Motor neuron (in vitro differentiated cells): ENCODE measurements at places on chromosomes 5 and 9.
A peak's percentile ranks its signal among the peaks of the same experiment; 100 is the strongest.

- peak; percentile 56 for ATAC-seq
These were observed 796 bp upstream of the GADD45G start for GRCh38 chr9:89603767-89604665.

- no peak for ATAC-seq
These were observed 15.4 kb upstream of the B4GALT1 start for GRCh38 chr9:33182519-33182918.

DNA sequence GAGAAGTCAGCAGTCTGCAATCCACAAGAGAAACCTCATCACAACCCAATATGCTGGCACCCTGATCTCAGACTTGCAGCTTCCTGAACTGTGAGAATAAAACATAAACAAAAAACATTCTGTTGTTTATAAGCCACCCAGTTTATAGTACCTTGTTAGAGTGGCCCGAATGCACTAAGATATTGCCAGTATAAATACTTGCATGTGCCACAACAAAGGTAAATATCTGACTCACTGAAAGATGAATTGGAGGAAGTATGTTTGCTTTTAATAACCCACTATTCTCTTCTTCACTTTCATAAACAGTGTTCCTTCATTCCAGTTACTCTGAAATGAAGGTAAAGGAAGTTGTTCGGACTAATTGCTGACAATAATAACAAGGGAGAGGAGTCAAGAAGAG is 1163.4 kb upstream of the CDH6 start:
- no peak for ATAC-seq

DNA sequence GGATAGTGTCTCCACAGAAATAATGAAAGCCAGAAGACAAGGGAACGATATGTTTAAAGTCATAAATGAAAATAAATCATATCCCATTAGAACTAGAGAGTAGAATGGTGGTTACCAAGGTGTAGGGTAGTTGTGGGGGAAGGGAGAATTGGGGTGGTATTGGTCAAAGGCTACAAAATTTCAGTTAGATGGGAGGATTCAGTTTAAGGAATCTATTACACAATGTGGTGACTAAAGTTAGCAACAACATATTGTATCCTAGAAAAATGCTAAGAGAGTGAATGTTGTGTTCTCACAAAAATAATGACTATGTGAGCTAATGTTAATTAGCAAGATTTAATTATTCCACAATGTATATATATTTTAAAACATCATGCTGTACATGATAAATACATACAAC is 27.8 kb upstream of the LARP1 start:
- ATAC-seq: no peak

GRCh38 chr5:100553209-100553608 is 18.0 kb downstream of the FAM174A start:
- no peak for ATAC-seq

- ATAC-seq: peak; percentile 76
These were observed 62.7 kb upstream of the CTXN3 start for GRCh38 chr5:127586066-127586770.

GRCh38 chr5:102629827-102630605 is 125.1 kb upstream of the PAM start:
- no peak for ATAC-seq

DNA sequence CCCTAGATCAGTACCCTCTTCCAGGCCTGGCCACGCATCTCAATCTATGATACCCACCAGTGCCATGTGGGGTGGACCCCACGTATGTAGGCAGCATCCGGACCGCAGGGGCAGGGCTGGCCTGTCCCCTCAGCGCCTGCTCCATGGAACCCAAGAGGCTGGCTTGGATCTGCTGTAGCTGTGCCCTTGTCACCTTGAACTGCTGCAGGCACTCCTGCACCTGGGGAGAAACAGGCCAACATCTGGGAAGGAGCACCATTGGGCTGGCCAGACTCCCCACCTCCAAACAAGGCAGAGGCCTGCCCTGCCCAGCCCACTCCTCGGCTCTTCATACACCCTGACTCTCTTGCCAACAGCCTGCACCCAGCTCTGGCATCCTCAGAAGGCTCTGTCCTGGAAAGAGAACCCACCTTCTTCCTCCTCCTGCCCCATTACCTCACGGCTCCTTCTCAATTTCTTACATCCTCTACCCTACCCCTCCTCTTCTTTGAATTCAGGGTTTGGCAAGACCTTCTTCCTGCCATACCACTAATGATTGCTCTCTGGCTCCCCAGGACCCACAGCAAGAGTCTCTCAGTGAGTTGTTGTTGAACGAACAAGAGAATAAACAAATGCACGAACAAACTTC is 7.7 kb downstream of the HK3 start:
- ATAC-seq: no peak

DNA sequence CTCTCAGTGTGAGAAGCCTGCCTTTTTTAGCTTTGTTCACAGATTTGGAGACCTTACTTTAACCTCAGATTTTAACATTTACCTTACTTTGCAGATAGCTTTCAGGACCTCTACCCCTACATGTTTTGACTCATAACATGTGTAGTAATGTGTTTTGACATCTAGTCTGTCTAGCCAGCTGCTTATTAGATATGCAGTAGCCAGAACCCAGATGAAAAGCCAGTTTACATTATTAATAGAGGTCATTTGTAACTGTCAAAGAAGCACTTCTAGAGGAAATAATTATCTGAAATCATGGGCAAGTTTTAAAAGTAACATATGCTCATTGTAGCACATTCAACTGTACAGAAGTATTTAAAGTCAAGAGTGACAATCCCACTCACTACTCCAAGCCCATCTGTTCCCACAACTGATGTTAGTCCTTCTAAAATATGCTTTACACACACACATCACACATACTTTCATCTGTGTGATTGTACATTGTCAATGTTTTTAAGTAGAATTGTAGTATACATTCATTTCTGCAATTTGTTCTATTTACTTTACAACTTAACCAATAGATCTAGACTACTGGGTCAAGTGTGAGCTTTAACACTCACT is 71.8 kb upstream of the NIPAL4 start:
- ATAC-seq: peak; percentile 28

GRCh38 chr5:147044572-147045273 is 166.2 kb upstream of the PPP2R2B start:
- ATAC-seq: peak; percentile 52

- ATAC-seq: no peak
These were observed 58.3 kb upstream of the MOCS2 start for GRCh38 chr5:53167836-53168235.

- ATAC-seq: no peak
These were observed 201.1 kb downstream of the ARHGEF28 start for GRCh38 chr5:73827106-73827450.

DNA sequence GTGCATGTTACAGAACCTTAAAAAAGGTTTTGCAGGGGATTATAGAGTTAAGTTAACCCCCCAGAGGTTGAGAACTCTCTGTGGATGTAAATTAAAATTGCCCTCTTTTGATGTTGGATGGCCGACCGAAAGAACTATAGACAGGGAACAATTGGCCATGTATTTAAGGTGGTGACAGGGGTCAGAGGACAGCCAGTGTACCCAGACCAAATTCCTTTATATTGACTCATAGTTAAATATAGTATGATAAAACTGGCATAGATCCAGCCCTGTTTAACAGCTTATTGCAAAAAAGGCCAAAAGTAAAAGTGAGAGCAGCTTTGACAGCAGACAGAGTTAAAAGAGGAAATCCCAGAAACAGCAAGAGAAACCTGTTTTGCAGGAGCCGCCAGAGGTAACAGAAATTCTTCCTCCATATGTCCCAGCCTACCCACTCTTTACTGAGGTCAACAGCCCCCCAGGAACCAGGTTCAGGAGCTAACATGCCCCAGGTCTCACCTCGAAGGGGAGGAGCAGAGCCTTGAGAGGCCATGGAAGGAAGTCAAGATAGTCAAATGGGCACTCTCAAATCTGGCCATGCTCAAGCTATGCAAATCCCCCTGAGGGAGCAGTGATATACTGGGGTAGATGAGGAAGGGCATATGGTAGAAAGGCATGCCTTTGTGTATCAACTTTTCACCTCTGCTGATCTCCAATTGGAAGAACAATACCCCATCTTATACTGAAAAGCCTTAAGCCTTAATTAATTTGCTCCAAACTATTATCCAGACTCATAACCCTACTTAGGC is 156.4 kb upstream of the COX7C start:
- ATAC-seq: no peak

DNA sequence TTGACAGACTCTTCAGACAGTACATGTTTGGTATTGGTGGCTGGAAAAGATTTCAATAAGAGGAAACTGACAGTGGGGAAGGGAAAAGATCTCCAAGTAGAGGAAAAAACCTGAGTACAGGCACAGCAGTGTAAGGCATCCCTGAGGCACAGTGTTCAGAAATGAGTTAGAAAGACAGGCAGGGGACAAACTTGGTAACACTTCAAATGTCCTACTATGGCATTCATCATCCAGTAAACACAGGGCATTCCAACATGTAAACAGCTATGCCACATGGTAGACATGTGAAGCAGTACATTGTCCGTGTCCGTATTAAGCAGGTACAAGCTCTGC is 45.0 kb upstream of the NR5A1 start:
- peak; percentile 33 for ATAC-seq

GRCh38 chr5:98292496-98292895 is 481.0 kb upstream of the RGMB start:
- no peak for ATAC-seq

GRCh38 chr5:73529081-73529480 is 30.8 kb downstream of the BTF3 start:
- ATAC-seq: no peak

DNA sequence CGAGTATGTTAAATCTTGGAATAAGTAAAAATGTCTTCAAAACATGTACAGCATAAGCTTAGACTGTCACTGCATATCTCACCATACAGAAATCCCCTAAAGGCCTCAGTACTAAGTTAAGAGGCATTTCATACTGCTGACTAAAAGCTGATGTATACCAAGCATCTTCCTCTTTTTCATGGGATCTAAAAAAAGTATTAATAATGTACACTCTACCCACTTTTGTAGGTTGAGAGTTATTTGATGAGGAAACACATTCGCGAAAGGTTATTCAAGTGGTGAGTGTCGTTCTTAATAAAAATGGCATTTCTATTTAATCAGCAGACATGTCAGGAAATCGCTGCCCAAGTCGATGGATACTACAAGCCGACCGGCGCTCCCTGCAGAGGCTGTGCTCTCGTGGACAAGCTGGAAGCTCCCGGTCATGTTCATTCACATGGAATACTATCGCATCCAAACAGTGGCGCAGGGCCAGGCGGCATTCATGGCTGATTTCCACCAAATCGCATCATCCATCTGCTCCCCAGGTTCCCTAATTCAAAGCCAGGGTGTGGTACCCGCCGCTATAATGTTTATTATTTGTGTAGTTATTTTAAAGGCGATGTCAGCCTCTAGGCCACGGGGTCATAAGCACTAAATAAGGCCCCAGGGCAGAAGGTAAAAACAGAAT is 724 bp downstream of the SGTB start:
- ATAC-seq: peak; percentile 25

- ATAC-seq: no peak
These were observed 740.1 kb upstream of the FAM174A start for GRCh38 chr5:99795031-99795430.

DNA sequence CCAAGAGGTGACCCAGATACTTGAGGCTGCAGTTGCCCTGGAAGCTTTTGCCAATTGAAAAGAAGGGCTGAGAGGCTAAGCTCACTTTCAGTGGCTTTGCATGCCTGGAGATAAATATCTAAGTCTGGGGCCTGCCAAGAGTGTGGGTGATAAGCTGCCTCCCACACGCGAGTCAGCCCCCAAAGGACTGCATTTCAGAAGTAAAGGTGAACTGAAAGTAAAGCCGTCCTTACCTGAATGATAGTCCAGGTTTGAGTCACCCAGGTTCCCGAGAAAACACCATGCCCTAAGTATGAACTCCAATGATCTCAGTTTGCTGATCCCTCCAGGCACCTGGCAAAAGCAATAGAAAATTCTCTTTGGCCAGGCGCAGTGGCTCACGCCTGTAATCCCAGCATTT is 22.5 kb upstream of the N4BP3 start:
- ATAC-seq: no peak

- ATAC-seq: peak; percentile 37
These were observed 42.1 kb upstream of the TYRP1 start for GRCh38 chr9:12651125-12651524.

GRCh38 chr9:79719989-79720388 is 148.2 kb downstream of the TLE4 start:
- no peak for ATAC-seq

GRCh38 chr5:68771221-68771620 is 322.6 kb upstream of the SLC30A5 start:
- no peak for ATAC-seq

DNA sequence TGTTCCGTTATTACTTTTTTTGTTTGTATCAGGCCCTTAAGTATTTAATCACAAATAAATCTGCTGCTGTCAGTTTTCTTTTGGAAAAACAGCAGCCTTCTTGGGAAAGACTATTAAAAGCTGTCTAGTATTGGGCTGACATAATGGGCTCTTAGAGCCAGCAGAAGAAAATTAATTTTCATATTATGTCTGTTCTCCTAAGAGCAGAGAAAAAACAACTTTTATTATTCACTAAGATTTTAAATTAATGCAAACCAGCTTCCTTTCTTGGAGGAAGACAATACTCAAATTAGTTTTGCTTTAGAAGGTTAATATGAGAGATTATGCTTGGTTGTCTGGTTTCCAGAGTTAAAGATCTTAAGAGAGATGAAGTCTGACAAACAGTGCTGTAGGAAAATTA is 30.6 kb upstream of the GARNL3 start:
- ATAC-seq: no peak

DNA sequence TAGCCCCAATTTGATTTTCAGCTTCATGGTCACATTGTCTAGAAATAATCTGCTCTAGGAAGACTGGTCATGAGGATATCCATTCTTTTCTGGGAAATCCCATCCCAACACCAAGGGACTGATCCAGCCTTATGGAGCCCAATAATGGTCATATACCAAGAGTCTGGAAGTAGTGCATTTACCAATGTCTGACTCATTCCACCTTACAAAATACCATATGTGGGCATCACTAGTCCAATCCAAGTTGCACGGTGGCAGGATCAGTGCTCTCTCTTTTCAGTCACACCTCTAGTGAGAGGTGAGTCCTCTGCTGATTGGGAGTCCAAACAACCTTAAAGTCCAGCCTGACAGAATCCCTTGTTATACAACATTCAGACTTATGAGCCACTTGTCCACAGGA is 73.7 kb downstream of the FEM1C start:
- ATAC-seq: no peak

DNA sequence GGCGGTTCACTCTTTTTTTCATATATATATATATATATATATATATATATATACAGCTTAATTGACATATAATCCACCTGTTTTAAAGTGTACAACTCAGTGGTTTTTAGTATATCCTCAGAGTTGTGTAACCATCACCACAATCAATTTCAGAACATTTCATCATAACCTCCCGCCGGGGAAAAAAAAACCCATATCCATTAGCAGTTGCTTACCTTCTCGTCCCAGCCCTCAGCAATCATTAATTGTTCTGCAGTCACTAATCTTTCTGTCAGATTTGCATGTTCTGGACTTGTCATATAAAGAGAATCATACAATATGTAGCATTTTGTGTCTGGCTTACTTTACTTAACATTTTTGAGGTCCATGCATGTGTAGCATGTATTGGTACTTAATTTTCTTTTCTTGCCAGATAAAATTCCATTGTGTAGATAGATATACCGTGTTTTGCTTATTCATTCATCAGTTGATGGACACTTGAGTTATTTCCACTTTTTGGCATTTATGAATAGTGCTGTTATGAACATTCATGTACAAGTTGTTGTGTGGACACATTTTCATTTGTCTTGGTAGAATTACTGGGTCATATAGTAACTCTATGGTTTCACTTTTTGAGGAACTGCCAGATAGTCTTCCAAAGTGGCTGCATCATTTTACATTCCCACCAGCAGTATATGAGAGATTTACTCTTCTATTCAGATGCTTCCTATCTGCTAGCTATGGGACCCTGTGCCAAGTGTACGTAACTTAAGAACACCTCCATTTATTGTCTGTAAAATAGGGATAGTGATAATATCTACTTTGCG is 3.5 kb upstream of the RNF145 start:
- ATAC-seq: no peak
